ENCODE measurements at places on chromosomes 2 and 18. TPM values are rescaled to one million over a fixed set of nuclear protein-coding genes. Genes with fewer than 3 reads are reported as not detected.

DNA sequence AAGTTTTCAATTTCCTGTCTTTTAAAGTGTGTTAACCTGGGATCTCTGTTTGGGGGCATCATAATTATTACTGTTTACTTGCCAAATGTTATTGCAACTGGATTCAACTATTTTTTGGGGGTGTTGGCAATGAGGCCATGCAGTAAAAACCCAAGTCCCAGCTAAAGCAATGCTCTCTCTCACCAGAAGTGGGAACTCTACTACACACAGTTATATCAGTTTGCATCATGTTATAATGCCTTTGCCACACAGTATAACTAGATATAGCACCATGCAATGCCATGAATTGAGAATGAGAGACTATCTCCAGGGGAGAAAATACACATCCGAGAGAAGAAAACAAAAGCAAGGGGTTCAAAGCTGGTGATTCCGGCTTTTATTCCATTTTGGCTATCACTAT, 79.0 kb downstream of the GCA start:
- no peak for DNase-seq

DNA sequence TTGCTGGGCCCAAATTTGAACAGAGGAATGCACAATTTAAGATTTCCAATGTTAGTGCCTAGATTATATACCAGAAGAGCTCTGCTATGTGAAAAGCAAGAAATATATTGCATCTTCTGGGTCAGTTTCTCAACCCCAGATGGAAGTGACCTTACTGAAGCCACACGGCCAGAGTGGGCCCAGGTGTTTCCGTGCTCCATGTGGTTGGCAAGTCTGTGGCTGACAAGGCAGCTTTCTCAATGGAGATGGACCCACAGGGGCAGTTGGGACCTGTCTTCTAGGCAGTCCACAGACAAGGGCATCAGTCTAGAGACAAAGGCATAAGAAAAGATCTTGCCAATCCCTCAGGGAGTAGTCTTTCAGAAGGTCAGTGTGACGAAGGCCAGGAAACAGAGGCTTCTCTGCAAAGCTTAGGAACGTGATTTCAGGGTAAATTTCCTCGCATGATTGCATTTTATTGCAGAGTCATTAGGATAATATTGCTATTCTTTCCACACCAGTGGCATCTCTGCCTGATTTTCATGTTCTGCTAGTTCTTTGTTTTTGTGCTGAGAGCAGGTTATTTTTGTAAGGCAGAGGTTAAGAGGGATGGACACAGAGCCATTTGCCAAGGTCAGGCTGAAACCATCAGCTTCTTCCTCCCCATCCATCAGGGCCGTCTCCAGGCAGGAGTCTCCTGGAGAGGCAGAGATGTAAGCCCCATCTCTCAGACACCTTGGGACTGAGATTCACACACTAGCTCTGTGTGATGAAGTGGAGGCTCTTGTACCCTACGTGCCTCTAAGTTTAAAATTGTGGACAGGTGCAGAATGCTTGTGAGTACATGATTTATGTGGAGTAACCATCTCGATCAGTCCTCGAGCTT, 202.1 kb downstream of the ANKRD30B start:
- no peak for DNase-seq

- no peak for DNase-seq
Measured at GRCh38 chr2:204340511-204340910, 204.8 kb upstream of the PARD3B start.

- peak; percentile 57 for DNase-seq
Measured at GRCh38 chr2:239113171-239113570, 265.3 kb downstream of the TWIST2 start.

GRCh38 chr2:71452565-71452964, 796 bp upstream of the DYSF start:
- no peak for DNase-seq

DNA sequence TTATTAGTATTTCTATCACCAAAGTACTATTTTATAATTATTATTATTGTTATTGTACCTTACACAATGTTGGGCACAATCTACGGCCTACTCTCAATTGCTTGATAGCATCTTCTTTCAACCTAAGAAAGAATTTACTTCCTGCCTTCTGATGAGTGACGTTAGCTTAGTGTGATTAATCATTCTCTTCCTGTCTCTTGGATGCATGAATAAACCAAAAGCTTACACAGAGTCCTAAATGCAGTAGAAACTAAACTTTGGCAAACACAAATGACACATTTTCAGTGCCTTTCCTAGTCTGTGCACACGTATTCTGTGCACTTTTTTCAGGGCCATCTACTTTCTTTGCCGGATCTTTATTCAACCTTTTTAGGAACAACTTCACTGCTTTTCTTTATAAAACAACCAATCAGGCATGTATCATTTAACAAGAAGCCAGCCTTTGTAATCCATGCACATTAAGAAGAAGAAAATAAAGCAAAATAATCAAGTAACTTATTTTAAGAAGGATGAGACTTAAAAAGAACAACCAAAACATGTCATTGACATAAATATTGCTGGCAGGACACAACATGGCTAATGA, 19.1 kb downstream of the TRAK2 start:
- DNase-seq: no peak

DNA sequence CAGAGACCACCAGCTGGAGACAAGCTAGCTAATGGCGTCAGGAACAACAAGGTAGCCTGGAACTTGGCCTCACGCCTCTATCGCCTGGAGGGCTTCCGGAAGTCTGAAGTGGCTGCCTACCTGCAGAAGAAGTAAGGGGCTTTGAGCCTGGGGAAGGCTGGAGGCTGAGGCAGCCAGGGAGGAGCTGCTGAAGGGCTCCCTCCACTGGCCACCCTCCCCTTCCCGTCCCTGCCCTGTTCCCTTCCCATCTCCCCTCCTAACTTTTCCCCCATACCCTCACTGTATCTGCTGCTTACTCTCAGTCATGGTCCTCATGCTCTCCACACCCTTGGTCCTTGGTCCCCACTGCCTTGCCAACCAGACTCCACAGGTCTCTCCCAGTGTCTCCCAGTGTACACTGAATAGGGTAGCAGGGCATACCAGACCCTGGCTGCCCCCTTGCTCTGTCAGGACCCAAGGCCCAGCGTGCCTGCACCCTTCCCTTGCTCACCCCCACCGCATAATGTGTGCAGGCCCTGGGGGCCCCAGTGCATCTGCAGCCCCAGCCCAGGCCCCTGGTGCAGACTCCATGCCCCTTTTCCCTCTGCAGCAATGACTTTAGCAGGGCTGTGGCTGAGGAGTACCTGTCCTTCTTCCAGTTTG, 18.8 kb downstream of the PSD4 start:
- DNase-seq: no peak

- peak; percentile 85 for DNase-seq
Measured at GRCh38 chr2:170873035-170873692, 55.9 kb upstream of the GORASP2 start.

Gene CMPK2
- polyA plus RNA-seq: 2.7 TPM

DNA sequence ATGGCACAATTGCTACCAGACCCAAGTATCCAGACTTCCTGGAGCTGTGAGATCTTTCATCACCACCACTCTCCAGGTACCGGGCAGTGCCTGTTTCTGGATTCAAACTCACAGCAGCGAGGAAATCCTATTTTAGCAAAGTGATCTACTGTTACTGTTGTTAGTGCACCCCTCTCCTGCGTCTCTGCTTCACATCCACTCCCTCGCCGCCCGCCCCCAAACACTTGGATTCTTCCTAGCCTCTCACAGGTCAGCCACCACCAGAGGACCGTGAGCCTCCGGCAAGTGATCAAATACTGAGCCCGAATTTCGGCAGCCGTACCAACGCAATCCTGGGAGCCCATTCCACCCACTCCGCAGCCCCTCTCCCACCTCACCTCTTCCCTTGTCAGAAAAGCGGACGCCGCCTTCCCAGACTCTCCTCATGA, 519 bp downstream of the METTL4 start:
- peak; percentile 89 for DNase-seq

GRCh38 chr2:44934983-44935728, 6.3 kb upstream of the SIX3 start:
- no peak for DNase-seq

DNA sequence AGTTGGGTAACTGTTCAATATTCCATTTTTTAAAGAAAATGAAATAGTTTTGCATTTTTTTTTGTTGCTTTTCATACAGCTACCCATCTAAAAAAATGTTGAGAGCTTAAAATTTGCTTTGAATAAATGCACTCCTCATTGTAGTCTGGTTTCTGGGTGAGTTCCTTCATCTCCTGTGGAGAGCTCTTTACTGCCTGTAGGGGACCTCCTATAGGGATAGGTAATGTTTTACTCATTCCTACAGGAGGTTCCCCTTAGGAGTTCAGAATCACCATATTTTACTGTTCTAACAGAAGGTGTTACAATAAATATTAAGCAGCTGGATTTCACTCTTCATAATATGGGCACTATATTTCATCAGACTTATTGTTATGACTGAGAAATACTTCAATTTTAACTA, 947.3 kb upstream of the CRIM1 start:
- DNase-seq: no peak

DNA sequence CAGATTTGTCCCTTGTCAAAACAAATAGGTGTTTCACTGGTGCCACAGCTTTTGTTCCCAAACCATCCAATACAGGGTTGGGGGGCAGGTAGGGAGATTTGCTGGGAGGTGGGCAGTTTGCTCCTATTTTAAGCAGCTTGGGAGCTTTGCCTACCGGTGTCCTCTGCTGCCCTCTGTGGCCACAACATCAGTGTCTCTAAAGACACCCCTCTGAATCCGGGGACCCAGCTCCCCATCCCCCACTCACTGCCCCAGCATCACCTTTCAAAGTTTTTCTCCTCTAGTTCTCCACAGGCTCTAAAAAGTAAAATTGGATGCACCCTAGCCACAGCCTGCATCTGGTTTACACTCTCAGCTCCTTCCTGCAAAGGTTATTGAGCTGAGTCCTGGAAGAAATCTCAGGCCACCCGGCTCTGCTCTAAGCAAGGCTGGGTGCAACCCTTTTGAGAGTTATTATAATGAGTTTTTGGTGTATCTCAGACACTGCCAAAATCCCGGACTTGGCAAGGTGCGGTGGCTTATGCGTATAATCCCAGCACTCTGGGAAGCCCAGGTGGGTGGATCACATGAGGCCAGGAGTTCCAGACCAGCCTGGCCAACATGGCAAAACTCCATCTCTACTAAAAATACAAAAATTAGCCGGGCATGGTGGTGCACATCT, 2.9 kb upstream of the EPAS1 start:
- peak; percentile 59 for DNase-seq

GRCh38 chr2:32949260-32949659, 2.5 kb downstream of the LTBP1 start:
- no peak for DNase-seq

- DNase-seq: no peak
Measured at GRCh38 chr18:47986620-47987387, 56.3 kb upstream of the SMAD2 start.

Gene BMP10
- 153 TPM for polyA plus RNA-seq

GRCh38 chr2:204663816-204664425, 118.6 kb downstream of the PARD3B start:
- no peak for DNase-seq

- no peak for DNase-seq
Measured at GRCh38 chr18:48376406-48376805, 32.8 kb downstream of the ZBTB7C start.

Gene KLHL41
- polyA plus RNA-seq: 62.2 TPM

Gene FBXO15
- 0.43 TPM for polyA plus RNA-seq

- DNase-seq: peak; percentile 52
Measured at GRCh38 chr2:216967889-216968288, 108.0 kb upstream of the TNP1 start.

DNA sequence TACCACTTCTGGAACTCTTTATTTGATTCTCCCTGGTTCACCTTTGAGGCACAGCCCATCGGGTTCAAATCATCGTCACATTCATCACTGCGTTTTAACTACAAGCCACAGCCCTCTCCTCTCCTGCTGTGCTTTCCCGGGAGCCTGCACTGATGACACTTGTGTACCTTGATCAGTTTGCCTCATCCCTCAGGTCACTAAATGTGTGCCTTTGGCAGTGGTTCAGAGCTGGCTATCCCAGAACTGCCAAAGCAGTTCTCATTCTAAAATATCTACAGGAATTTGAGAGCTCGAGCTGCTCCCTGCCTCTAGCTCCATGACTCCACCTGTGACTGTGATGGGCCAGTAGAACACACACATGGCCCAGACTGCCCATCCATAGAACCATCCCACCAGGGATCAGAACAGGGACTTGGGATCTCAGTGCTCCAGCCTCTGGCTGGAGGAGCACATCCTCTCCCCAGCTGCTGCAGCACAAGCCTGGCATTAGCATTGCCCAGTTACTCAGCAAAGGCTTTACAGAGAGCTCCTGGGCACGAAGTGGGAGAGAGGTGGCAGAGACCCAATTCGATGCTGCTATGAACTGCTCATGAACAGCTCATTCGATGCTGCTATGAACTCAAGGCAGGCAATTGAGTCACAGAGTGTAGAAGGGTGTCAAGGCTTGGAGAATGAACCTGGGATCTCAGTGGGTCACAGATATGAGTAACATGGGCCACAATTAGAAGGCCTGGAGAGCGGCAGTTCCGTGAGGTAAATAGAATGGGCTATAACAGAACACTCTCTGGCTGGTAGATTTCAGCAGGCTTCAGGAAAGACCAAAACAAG, 41.9 kb downstream of the EVA1A start:
- no peak for DNase-seq

DNA sequence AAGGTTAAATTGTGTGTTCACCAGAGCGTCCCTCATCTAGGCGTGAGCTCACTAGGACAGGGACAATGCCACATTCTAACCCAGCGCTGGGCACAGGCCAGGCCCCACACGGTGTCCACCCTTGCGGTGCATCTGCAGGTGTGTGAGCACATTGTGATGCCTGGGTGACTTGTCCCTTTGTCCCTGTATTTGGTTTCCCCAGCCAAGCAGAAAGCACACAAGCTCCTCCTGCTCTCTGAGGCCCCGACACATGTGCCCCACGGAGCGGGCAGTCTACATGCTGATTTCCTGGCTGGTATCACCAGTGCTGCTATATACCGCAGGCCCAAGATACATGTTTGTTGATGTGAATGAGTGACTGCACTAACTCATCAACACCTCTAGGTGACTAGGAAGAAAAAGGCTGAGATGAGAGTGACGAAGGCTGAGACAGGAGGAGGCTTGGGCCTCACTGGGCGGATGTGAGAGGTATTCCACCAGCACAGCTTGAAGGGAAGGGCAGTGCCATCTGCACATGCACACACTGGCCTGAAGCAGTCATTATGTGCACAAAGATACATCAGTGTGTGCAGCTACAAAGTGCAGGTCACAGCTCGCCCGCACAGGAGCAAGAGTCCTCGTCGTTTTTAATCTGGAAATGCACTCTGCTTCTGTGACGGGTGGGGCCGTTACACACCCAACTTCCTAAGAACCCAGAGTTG, 205.9 kb downstream of the EIPR1 start:
- no peak for DNase-seq

GRCh38 chr2:182763311-182763912, 47.4 kb downstream of the DNAJC10 start:
- no peak for DNase-seq

DNA sequence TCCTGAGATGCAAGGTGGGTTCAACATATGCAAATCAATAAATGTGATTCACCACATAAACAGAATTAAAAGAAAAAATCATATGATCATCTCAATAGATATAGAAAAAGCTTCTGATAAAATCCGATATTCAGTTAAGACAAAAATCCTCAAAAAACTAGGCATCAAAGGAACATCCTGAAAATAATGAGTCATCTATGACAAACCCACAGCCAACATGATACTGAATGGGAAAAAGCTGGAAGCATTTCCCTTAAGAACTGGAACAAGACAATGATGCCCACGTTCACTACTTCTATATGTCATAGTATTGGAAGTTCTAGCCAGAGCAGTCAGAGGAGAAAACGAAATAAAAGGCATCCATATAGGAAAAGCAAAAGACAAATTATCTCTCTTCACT, 80.4 kb downstream of the MYO3B start:
- DNase-seq: no peak

GRCh38 chr2:208363485-208363884, 43.1 kb upstream of the PTH2R start:
- DNase-seq: no peak

Gene CHAC2
- 3.8 TPM for polyA plus RNA-seq

All from right cardiac atrium (tissue), 5 donors.